ENCODE measurements at places on chromosomes 11 and 22.
A peak's percentile ranks its signal among the peaks of the same experiment; 100 is the strongest.

- DNase-seq = peak; percentile 93
These were observed at the start of gene E2F8 for GRCh38 chr11:19240420-19241259. Gene E2F8 (minus strand): TSS chr11:19240945. CDS start chr11:19240121, 824 bp downstream.

GRCh38 chr11:88330826-88331428 is 6.6 kb downstream of the CTSC start:
- no peak for DNase-seq

GRCh38 chr11:1966531-1966930 is 19.4 kb downstream of the MRPL23 start:
- DNase-seq = no peak

GRCh38 chr11:62402226-62402959 is 16.4 kb upstream of the SCGB1A1 start:
- no peak for DNase-seq

DNA sequence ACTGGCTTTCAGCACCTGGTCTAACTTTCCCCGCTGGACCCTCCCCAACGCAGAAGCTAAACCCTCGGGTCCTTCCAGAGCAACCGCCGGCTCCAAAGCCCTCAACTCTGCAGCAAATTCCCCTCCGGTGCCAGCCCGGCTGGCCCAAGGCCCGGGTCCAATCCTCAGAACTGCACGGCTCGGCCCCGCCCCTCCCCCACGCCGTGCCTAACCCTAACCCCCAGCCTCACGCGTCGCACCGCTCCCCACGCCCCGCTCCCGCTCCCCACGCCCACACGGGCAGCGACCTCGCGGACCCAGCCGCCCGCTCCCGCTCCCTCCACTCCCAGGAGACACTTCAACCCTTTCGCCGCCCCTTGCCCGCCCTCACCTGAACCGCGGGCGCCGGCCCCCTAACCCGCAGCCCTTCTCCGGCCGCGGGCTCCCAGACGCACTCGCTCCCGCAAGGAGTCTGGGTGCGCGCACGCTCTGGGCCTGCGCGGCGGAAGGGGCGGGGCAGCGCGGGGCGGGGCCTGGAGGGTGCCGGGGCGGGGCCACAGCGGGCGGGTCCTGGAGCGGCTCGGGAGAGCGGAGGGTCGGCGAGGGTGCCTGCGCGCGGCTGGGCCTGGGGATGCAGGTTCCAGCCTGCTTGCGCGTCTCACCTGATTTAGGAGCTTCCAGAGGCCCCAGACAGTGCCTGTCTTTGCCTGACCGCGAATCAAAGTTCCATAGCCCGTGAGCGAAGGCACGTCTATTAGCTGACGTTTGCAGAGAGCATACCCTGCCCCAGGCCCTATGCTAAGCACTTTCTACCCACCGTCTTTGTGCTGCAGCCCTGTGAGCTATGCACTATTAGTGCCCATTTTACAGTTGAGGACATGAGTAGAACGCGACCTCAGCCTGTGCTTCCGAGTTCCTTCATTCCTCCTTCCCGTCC is at the start of gene NFRKB:
TSS of gene NFRKB (minus strand) at position 453 of the 916 bp plus-strand sequence. CDS start 2,729 bp downstream, outside the sequence.
- peak; percentile 75 for DNase-seq

DNA sequence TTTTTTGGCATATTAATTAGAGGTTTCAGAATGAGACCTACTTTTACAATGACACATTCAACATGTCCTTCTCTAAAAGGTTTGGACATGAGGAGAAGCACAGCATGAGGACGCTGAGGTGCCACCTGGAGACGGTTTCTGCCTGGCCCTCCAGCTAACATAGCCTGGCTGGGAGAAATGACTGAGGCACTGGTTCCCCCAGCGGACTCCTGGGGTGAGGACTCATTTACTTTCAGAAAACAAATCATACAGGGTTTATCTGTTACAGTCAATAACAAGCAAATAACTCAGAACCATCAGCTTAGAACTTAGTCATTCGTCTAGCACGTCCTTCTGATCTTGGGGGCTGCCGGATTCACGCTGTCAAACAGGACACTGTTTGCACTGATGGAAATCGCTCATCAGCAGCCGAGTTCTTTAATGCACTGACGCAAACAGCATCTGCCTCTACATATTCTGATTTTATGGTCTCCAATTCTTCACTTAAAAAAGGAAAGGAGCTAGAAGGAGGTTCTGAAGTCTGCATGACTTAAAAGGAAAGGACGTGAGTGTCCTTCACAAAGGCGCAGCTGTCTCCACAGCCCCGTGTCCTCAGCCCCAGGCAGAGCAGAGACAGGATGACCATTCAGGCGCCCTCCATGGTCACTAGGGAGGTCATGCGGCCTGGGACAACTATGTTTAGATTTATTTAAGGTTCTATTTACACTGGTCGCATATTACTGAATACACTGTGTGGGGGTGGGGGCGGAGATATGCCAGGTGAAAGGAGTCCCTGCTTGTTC is 44.2 kb downstream of the CERK start:
- DNase-seq = no peak

GRCh38 chr22:43587574-43587973 is 175.8 kb downstream of the MPPED1 start:
- no peak for DNase-seq

GRCh38 chr11:5690216-5690615 is 626 bp downstream of the TRIM22 start:
- peak; percentile 30 for DNase-seq
